Naive thymus-derived CD8-positive, alpha-beta T cell (primary cell): ENCODE measurements at places on chromosomes 11 and 22.

DNA sequence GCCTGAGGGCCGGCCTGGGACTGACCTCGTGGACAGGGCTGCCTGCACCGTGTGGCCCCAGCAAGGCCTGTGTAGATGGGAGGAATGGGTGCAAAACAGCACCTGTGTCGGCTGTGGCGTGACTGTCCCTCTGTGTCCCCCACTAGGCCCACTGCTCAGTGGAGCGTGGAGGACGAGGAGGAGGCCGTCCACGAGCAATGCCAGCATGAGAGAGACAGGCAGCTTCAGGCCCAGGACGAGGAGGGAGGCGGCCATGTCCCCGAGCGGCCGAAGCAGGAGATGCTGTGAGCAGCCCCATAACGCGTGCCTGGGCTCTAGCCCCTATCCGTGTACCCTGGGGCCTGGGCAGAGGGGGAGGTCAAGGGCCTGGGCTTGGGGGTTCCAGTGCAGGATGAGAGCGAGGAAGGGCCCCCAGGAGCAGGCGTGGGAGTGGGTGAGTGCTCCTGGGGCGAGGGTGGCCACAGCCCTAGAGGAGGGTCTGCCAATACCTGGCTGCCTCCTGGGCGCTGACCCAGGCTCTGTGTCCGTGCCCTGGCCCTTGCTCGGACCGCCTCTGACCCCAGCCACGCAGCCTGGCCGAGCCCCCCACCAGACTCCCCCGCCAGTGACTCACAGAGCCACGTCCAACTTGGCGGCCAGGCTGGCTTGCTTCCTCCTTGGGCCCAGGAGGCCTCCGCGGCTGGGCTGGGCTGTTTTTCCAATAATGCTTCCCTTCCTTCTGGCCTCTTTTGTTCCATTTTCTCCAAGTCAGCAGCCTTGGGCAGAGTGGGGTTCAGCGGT is 11.6 kb downstream of the PRR33 start:
- no peak for DNase-seq

GRCh38 chr11:43243927-43244326 is 67.9 kb upstream of the API5 start:
- no peak for DNase-seq

DNA sequence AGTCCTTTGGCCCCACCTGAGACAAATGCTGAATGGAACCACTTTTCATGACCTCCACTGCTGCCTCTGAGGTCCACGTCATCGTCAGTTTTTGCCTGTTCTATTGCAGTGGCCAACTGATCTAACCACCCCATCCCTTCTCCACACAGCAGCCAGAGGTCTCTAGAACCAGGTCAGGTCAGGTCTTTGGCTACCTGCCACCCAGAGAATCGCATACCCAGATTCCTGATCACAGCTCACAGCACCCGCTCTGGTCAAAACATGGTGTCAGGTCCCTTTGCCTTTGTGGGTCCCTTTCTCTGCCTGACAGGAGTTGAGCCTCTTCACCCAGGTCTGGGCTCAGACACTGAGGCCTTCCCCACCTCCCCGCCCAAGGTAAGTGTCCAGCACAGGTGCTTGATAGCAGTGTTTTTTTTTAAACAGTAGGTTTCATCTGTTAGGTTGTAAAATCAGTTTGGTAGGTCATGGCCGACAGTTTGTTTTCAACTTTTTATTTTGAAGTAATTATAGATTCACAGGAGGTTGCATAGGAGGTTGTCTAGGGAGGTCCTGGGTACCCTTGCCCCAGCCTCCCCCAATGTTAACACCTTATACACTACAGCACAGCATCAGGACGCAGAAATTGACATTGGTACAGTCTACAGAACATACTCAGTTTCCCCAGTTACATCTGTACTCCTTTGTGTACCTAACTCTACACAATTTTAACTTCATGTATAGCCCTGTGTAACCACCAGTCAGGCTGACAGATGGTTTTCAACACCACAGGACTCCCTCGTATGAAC is 6.9 kb downstream of the C22orf39 start:
- no peak for DNase-seq

- no peak for DNase-seq
Observed at GRCh38 chr11:45810431-45811108, 5.6 kb downstream of the SLC35C1 start.

DNA sequence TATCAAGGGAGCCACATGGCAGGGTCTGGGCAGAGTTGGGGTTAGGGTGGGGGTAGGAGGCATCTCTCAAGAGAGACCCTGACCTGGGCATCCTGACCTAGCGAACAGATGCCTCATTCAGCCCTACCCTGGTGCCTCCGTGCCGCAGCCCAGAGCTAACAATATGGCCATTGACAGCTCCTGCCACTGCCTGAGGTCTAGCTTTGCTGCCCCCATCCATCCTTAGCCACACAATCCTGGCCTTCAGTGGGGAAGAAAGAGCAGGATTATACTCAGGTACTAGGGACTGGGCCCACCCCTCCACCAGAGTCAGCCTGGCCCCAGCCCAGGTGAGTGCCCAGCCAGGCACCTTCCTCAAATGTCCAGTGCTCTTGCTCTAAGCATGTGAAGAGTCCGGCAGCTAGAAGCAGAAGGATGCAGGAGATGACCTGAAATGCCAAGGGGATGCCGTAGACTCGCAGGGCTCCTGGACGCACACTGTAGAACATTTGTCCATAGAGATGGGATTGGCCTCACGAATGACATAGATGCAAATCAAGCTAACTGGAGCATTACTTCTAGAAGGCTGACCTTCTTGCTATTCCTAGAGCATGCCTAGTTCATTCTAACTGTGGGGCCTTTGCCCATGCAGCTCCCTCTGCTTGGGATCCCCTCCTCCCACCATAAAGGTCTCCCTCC is 13.3 kb upstream of the SERPINH1 start:
- DNase-seq = no peak

- DNase-seq = no peak
Observed at GRCh38 chr11:115421992-115422689, 82.1 kb downstream of the CADM1 start.

DNA sequence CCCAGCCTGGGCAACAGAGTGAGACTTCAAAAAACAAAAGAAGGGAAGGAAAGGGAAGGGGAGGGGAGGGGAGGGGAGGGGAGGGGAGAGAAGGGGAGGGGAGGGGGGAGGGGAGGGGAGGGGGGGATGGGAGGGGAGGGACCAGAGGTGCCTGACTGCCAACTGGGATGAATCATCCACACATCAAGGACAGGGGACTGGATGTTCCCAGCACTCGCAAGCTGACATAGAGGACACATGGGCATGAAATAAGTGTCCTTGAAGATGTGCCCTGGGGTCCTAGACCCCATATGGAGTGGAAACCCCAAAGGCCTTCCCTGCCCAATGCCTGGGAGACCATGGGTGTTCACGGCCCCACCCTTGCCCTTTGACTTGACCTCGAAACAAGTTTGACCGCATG is 19.8 kb downstream of the TST start:
- no peak for DNase-seq

GRCh38 chr11:131463649-131464425 is 93.4 kb downstream of the NTM start:
- DNase-seq = no peak

DNA sequence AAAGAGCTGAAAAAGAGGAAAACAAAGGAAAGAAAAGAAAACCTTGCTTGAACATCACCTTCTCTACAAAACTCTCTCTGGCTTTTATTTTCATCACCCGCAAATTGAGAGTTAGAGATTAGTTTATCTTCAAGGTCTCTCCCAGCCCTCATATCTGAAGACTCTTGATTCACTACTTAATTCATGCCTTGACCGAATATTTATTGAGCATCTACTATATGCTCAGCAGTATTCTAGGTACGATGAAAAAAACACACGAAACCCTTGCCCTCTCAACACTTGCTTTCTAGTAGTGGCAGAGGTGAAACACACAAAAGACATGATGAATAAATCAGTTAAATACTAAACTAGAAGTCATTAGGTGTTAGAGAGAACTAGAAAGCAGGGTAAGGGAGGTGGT is 150.6 kb upstream of the CADM1 start:
- no peak for DNase-seq
